Daoy (cell line): ENCODE measurements at places on chromosomes 6 and 20.

DNA sequence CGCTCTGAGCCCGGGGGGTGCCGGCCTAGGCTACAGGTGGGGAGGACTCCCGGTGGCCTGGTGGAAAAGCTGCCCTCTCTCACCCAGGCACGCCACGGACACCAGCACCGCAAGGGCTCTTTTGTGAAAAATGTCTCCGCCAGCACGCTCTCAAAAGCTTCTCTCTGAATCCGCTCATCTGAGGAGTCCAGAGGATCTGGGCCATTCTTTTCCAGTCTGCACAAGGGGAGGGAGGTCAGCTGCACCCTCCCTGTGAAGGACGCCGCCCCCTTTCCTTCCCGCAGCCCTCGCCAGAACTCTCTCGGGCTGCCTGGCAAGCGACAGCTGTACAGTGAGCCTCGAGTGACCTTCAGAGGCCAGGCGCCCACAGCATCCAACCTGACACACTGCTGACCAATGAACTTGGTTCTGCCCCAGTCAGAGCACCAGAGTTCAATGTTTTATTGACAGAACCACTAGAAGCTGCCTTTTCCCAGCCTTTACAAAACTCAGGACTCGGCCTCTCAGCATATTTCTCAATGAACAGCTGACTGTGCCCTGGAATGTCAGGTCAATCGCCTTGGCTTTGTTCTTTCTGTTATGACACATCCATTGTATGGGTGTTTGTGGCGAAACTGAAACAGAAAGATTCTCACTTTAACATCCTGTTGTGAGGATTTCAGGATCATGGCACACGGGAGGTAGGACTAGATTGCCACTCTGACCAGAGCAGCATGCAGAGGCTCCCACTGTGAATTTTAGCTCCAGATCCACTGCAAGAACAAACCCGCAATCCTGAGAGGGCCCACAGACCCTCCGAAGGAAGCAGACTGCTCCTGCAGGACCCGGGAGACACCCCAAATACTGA is 26.7 kb downstream of the SERPINB9 start:
- peak; percentile 83 for DNase-seq

DNA sequence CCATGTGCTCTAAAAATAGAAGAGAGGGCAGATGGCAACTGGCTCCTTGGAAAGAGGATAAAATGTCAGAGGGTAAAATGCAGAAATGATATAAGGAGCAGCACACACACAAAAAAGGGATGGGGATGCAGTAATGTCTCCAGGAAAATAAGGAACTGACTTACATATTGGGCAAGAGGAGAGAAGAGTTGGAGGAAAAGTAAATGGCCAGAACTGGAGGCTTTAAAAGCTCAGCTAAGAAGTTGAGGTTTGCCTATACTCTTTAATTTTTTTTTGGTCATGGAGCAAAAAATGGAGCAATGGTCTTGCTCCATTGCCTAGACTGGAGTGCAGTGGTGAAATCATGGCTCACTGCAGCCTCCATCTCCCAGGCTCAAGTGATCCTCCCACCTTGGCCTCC is 93.7 kb downstream of the SULF2 start:
- DNase-seq = no peak

DNA sequence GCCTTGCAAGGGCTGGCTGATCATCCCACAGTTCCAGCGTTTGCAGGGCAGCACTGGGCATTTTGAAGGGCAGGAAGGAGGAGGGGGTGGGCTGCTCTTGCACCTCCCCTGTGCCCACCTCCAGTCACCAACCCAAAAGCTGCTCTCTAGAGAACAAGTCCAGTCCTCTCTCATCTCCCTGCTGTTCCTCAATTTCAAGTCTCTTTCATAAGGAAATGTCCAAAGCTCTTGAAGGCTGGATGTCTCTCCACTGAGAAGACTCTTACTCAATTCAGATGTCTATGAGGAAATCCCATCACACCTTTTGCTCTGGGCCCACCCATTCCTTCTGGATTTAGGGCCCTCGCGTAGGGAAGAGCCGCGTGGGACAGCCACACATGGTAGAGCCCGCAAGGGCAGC is 31.7 kb downstream of the WRNIP1 start:
- DNase-seq = no peak

GRCh38 chr6:68711386-68712000 is 76.4 kb downstream of the ADGRB3 start:
- DNase-seq = no peak

GRCh38 chr6:169799474-169799926 is 48.1 kb downstream of the ERMARD start:
- DNase-seq = no peak

DNA sequence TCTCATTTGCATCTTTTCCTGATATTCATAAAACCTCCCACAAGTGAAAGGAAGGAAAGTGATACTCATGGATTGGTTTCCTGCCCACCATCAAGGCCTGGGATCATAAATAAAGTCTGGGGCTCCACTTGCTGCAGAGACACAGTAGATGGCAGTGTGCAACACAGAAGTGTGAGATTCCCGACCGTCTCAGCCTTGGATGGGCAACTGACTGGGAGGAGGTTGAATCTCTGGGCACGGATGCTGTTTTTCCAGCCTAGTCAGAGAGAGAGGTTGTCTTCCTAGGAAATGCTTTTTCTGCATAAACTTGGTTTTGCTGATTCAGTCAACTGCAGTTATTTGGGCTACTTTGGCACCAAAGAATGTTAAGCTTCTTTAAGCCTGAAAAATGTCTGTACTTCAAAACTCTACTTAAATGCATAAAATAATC is 9.9 kb upstream of the RFPL4B start:
- DNase-seq = peak; percentile 80

GRCh38 chr6:29005183-29005885 is at the start of gene ZNF311:
TSS of gene ZNF311 (minus strand) at chr6:29005315. CDS start at chr6:29003954, 1,361 bp downstream.
- DNase-seq = peak; percentile 82

GRCh38 chr6:120966321-120966720 is 368.0 kb downstream of the TBC1D32 start:
- no peak for DNase-seq

DNA sequence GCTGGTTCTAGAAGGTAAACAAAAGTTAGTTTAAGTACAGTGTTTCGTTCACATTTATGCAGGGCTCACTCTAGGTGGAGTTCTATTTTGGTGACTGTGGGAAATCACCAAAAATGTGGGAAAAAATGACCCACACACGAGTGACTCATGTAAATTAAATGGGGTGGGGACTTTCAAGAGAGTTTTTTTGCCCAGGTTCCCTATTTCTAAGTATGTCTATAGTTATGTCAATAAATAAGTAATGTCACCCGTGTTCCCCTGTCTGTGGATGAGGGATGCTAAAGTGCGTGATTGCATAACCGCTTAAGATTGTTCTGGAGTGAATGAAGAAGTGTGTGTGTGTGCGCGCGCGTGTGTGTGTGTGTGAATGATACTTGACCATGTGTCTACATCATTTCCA is 69.1 kb downstream of the MYB start:
- no peak for DNase-seq

DNA sequence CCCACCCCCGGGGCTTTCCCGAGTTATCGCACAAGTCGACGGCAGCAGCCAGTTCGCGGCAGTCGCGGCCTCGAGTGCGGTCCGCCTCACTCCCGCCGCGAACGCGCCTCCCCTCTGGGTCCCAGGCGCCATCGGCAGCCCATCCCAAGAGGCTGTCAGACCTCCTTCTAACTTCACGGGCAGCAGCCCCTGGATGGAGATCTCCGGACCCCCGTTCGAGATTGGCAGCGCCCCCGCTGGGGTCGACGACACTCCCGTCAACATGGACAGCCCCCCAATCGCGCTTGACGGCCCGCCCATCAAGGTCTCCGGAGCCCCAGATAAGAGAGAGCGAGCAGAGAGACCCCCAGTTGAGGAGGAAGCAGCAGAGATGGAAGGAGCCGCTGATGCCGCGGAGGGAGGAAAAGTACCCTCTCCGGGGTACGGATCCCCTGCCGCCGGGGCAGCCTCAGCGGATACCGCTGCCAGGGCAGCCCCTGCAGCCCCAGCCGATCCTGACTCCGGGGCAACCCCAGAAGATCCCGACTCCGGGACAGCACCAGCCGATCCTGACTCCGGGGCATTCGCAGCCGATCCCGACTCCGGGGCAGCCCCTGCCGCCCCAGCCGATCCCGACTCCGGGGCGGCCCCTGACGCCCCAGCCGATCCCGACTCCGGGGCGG is 1.6 kb downstream of the GNAS start:
- DNase-seq = no peak

DNA sequence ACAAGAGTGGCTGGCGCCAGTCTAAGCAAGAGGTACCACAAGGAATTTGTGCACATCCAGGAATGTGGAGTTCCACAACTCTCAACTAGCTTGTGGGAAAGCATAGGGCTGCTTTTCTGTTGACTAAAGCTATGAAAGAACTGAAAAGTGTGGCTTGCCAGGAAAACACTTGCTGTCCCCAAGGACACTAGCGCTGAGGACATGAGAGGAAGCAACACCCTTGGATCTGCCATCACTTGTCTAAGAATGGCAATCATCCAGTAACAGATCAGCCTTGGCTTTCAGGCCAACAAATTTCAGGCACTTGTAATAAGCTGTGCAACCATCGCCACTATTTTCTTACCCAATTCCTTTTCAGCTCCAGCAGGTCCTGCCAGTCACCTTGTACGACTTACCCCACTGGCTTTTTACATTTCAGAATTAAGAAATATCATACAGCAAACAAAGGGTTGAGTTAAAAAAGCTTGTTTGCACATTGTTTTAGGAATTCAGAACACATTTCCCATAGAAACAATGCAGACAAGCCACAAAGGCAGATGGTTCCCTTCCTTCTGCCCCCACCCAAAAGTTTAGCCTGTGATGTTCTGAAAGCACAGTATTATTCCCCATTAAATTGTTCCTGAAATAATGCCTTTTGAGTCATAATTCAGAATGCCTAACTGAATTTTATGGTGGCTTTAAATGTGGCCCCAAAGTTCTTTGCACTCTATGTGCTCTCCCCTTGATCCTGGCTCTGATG is 57.9 kb upstream of the SSTR4 start:
- DNase-seq = no peak
